ENCODE measurements at places on chromosomes 5 and 9.

GRCh38 chr5:133051542-133052316 lies at the start of gene HSPA4:
Gene HSPA4, plus strand, starts transcription at chr5:133052013. Its CDS starts 238 bp downstream, at chr5:133052251.
- DNase-seq, result peak; percentile 99

- no peak for DNase-seq
These were observed 82.9 kb downstream of the CACNA1B start for GRCh38 chr9:137960496-137960895.

DNA sequence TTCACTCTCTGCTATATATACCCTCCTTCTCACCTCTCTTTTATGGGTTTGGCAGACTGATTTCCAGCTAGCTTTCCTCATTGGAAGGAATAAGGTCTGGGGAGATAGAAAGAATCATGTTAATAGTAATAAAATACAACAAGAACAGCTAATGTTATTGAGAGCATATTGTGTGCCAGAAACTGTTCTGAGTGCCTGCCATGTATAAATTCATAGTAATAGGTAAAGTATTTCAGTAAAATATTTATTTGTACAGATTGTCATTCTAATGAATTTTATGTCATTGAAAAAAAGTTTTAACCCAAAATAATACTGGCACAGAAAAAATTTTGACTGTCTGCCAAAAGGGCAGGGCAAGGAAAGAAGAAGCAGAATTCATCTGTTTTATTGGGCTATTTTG lies 834.9 kb upstream of the ZNF608 start:
- no peak for DNase-seq

GRCh38 chr5:176716320-176716719 lies 69.0 kb downstream of the TSPAN17 start:
- DNase-seq, result no peak

DNA sequence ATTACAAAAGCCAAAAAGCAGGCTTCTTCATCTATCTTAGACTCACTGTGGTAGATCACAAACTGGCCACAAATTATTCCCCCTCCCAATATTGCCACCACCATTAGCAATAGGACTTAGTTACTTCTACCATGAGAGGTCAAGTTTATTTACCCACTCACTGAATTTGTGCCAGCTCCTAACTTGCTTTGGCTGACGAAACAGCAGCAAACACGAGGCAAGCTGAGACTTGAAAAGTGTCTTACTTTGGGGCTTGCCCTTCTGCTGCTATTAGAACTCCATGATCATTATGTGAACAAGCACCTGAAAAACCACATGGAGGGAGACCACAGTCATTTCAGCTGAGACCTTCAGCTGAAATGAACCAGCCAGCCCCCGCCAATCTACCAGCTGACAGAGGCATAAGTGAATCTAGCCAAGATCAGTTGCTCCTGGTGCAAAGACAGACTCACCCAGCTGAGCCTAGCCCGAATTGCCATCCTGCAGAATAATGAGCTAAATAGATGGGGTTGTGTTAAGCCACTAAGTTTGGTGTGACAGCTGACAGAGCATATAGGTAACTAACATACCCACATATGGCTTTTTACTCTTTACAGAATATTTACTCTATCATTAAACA lies 5.7 kb downstream of the WDR41 start:
- no peak for DNase-seq

- no peak for DNase-seq
These were observed 38.4 kb downstream of the AGTPBP1 start for GRCh38 chr9:85703398-85703797.

- DNase-seq, result no peak
These were observed 216.1 kb downstream of the TRIM36 start for GRCh38 chr5:114953565-114953964.

GRCh38 chr9:123044586-123044985 lies 11.1 kb downstream of the GPR21 start:
- DNase-seq, result no peak

- DNase-seq, result no peak
These were observed 20.8 kb upstream of the MATR3 start for GRCh38 chr5:139272471-139273321.

GRCh38 chr5:16563686-16564085 lies 53.1 kb downstream of the RETREG1 start:
- DNase-seq, result no peak

DNA sequence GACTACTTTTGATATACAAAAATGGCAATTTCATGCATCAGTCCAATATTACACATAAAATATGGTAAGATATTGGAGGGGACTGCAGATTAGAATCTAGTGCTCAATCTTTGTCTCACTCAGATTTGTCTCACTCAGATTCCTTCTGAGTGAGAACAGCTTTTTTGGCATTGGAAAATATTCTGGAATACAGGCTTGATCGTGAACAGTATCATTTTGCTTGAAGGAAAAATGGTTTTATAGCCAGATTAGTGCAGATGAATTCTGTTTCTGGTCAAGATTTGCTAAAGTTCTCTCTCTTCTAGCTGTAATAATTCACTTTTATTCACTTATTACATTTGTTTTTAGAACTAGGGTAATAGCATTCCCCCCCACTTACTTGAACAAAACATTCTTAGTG lies 51.2 kb downstream of the MAN2A1 start:
- no peak for DNase-seq

All from SK-N-DZ (cell line).